Stimulated activated naive B cell treated with anti-CD40 and anti-IgM and Interleukin-4, amounts not matched to agents 10 μg/mL and 1 μg/mL and 100 μg/mL, for 72 hours (primary cell): ENCODE measurements at places on chromosomes 1 and 21.

- no peaks in the 10 kb centered on the region for H3K4me1 ChIP-seq
- no peak for DNase-seq
- H3K27me3 ChIP-seq, result no peaks in the 10 kb centered on the region
- no peak overlapping the region for H3K27ac ChIP-seq
- H3K36me3 ChIP-seq, result no peaks in the 10 kb centered on the region
Observed at GRCh38 chr1:87794788-87795614, 466.3 kb downstream of the LMO4 start.

DNA sequence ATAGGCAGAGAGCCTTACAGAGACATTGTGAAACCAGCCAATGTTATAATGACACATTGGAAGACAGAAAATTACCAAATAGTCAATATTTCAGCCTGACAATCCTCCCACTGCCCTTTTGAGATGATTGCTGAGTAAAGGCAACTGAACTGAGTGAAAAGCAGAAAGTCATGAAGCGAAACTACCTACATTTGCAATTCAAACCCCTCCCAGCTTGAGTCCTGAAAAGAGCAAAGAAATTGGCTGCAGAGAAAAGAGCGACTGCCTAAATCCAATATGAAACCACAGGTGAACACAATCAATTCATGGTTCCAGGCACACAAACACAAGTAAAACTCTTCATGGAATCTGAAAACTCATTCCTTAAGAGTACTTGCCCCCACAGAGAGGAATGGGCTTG lies 143.4 kb upstream of the CHRM3 start:
- H3K27me3 ChIP-seq, result no peaks in the 10 kb centered on the region
- H3K4me1 ChIP-seq, result no peaks in the 10 kb centered on the region
- no peak for DNase-seq
- H3K4me3 ChIP-seq, result no peak overlapping the region
- H3K27ac ChIP-seq, result no peak overlapping the region

GRCh38 chr1:40625076-40625475 lies 40.4 kb downstream of the RIMS3 start:
- H3K4me3 ChIP-seq, result no peak overlapping the region
- H3K36me3 ChIP-seq, result peaks cover 3% of the 10 kb centered on the region
- H3K27me3 ChIP-seq, result peaks cover 7% of the 10 kb centered on the region
- H3K4me1 ChIP-seq, result peaks cover 29% of the 10 kb centered on the region

- no peak overlapping the region for H3K27ac ChIP-seq
- H3K36me3 ChIP-seq, result no peaks in the 10 kb centered on the region
- no peak overlapping the region for H3K4me3 ChIP-seq
- H3K4me1 ChIP-seq, result peaks cover 4% of the 10 kb centered on the region
- peaks cover 5% of the 10 kb centered on the region for H3K27me3 ChIP-seq
Observed at GRCh38 chr1:198776602-198777029, 137.8 kb downstream of the PTPRC start.

- DNase-seq, result no peak
- peaks cover 18% of the 10 kb centered on the region for H3K4me1 ChIP-seq
- H3K4me3 ChIP-seq, result no peak overlapping the region
- no peak overlapping the region for H3K27ac ChIP-seq
Observed at GRCh38 chr1:101044259-101044658, 18.7 kb upstream of the DPH5 start.

GRCh38 chr1:43372172-43372571 lies 4.4 kb upstream of the ELOVL1 start:
- peaks cover 24% of the 10 kb centered on the region for H3K4me1 ChIP-seq
- DNase-seq, result no peak
- H3K27me3 ChIP-seq, result no peaks in the 10 kb centered on the region
- H3K36me3 ChIP-seq, result peaks cover 22% of the 10 kb centered on the region

GRCh38 chr1:100325415-100326324 lies 26.6 kb upstream of the CDC14A start:
- no peak overlapping the region for H3K4me3 ChIP-seq
- no peaks in the 10 kb centered on the region for H3K4me1 ChIP-seq
- no peak overlapping the region for H3K27ac ChIP-seq
- DNase-seq, result no peak

DNA sequence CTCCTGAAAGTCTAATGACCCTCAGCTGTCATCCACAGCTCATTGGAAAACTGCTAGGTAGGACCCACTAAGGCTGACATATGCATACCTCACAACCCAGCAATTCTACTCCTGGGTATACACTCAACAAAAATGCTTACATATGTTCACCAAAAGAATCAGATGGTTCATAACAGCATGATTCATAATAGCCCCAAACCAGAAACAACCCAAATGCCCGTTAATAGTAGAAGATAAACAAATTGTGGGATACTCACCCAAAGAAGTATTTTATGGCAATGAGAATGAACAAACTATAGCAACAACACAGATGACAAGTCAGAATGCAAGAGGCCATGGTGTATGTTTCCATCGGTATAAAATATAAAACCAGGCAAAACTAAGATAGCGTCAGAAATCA lies 124.6 kb downstream of the HLCS start:
- H3K4me3 ChIP-seq, result no peak overlapping the region
- no peak for DNase-seq
- H3K27me3 ChIP-seq, result no peaks in the 10 kb centered on the region
- no peak overlapping the region for H3K27ac ChIP-seq

- no peak overlapping the region for H3K4me3 ChIP-seq
- DNase-seq, result no peak
- H3K36me3 ChIP-seq, result peaks cover 51% of the 10 kb centered on the region
- no peaks in the 10 kb centered on the region for H3K27me3 ChIP-seq
- no peak overlapping the region for H3K27ac ChIP-seq
Observed at GRCh38 chr1:5943343-5944124, 48.7 kb downstream of the NPHP4 start.

DNA sequence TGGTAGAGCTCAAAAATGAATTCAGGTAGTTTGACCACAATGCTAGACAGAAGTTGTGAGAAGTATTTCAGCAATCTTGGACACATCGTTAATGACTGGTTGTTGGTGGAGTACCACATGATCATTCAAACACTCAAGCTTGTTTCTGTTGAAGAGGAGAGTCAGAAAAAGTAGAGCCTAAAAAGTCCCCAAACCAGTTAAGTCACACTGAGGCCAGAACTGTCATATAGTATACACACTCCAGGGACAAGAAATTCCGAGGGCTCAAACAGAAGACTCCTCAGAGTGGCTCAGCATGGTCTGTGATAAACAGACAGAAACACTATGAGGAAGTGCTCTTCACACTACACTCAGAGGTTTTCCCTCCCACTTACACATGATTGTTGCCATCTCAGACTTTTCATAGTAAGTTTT lies 5.8 kb downstream of the TRIM33 start:
- H3K4me3 ChIP-seq, result no peak overlapping the region
- DNase-seq, result no peak
- peaks cover 38% of the 10 kb centered on the region for H3K4me1 ChIP-seq
- H3K36me3 ChIP-seq, result peaks cover 29% of the 10 kb centered on the region
- peak overlapping the region; percentile 37 for H3K27ac ChIP-seq
- no peaks in the 10 kb centered on the region for H3K27me3 ChIP-seq

- H3K36me3 ChIP-seq, result peaks cover 8% of the 10 kb centered on the region
- no peaks in the 10 kb centered on the region for H3K4me1 ChIP-seq
- no peak for DNase-seq
Observed at GRCh38 chr1:52348704-52349300, 17.2 kb downstream of the CC2D1B start.

- no peaks in the 10 kb centered on the region for H3K27me3 ChIP-seq
- no peaks in the 10 kb centered on the region for H3K4me1 ChIP-seq
- H3K4me3 ChIP-seq, result no peak overlapping the region
- no peaks in the 10 kb centered on the region for H3K36me3 ChIP-seq
Observed at GRCh38 chr1:163747855-163748254, 426.1 kb downstream of the NUF2 start.

DNA sequence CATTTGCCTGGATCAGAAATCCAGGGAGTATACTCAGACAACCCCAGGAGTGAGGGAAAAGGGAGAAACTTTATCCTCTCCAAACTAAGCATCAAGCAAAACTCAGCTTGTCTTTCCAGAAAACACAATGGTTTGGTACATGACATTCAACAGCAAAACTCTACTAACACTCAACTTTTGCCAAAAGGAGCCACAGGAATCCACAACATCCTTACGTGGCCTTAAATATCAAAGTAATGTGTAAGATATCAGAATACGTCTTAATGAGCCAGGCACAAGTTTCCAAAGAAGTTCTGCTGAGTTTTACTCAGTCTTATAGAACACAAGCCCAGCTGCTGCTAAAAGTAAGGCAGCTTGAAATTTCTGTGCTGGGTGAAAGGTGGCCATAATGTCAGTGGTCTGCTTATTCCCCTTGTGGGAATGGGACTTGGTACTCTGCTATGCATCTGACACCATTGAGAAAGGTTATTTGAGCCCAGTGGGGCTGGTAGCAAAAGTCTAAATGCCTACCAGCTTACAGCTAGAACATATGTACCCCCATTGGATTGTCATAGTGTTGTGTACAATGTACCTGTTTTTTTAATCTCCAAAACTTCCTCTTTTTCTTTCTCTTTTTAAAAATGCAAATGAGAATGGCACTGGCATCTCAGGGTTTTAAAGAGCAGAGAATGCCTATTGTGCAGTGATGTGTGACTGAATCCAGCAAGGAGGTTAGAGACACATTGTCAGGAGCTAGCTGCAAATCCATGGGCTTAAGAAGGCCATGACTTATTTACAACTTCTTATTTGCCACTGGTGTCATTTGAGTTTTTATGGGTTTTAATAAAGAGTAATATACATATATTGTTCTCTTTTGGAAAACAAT lies 62.0 kb upstream of the ST6GALNAC3 start:
- DNase-seq, result no peak
- H3K4me1 ChIP-seq, result peaks cover 12% of the 10 kb centered on the region
- no peaks in the 10 kb centered on the region for H3K36me3 ChIP-seq
- H3K27ac ChIP-seq, result no peak overlapping the region
- H3K4me3 ChIP-seq, result no peak overlapping the region
- H3K27me3 ChIP-seq, result no peaks in the 10 kb centered on the region

DNA sequence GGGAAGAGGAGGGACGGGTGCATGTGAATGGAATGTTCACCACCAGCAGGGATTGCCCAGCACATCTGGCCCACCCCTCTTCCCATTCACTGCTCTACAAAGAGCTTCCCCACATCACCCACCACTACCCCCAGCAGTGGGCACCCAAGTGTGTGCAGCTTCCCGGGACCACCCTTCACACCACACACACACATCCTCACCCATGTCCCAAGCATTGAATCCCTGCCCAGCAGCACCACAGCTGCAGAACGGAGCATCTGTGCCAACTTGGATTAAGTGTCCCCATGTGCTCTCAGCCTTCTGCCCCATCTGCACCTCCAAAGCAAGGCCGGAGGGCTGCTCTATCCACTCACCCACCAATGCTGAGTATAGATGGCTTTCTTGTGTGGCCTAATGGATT lies 141.4 kb downstream of the PSMG1 start:
- DNase-seq, result no peak
- H3K36me3 ChIP-seq, result no peaks in the 10 kb centered on the region
- no peak overlapping the region for H3K27ac ChIP-seq
- peaks cover 6% of the 10 kb centered on the region for H3K27me3 ChIP-seq
- H3K4me3 ChIP-seq, result no peak overlapping the region

- no peaks in the 10 kb centered on the region for H3K27me3 ChIP-seq
- H3K36me3 ChIP-seq, result peaks cover 19% of the 10 kb centered on the region
Observed at GRCh38 chr1:51840743-51841461, 37.6 kb downstream of the NRDC start.

DNA sequence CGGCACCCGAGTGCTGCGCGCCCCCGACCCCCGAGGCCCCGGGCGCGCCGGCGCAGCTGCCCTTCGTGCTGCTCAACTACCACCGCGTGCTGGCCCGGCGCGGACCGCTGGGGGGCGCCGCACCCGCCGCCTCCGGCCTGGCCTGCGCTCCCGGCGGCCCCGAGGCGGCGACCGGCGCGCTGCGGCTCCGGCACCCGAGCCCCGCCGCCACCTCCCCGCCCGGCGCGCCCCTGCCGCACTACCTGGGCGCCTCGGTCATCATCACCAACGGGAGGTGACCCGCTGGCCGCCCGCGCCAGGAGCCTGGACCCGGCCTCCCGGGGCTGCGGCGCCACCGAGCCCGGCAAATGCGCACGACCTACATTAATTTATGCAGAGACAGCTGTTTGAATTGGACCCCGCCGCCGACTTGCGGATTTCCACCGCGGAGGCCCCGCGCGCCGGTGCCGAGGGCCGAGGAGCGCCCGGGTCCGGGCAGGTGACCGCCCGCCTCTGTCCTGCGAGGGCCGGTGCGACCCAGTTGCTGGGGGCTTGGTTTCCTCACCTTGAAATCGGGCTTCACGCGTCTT lies 49.0 kb downstream of the SIM2 start:
- peak; percentile 20 for DNase-seq
- H3K4me1 ChIP-seq, result peaks cover 6% of the 10 kb centered on the region
- peaks cover 51% of the 10 kb centered on the region for H3K27me3 ChIP-seq
- H3K27ac ChIP-seq, result no peak overlapping the region
- peaks cover 4% of the 10 kb centered on the region for H3K36me3 ChIP-seq

DNA sequence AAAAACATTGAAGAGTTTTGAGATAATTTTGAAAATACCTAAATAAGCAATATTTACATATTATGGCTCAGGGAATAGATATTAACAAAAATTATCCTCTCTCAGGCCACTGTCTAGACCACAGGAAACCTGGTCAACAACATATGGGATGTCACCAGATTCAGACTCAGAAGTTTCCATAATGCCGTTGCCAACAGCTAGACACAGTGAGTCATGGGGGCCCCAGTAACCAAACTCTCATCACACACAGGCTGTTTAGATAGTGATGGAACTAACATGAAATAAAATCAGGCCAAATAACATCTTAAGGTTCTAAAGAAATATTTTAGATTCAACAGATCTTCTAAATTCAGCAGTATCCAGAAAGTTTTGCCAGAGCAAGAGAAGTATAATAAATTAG lies 681.7 kb upstream of the ADAMTS5 start:
- H3K27me3 ChIP-seq, result no peaks in the 10 kb centered on the region
- no peak overlapping the region for H3K27ac ChIP-seq
- H3K4me3 ChIP-seq, result no peak overlapping the region
- DNase-seq, result no peak
- H3K36me3 ChIP-seq, result no peaks in the 10 kb centered on the region

GRCh38 chr1:68232289-68233148 lies at the start of gene WLS:
Gene WLS (minus strand): TSS chr1:68232523. CDS start chr1:68232299, 224 bp downstream.
- peak within 1 kb of the TSS; percentile 78 for H3K4me3 ChIP-seq
- no peak for DNase-seq
- peaks cover 18% of the 10 kb centered on the region for H3K4me1 ChIP-seq
- peaks cover 50% of the 10 kb centered on the region for H3K27me3 ChIP-seq
- no peak within 1 kb of the TSS for H3K27ac ChIP-seq
- H3K36me3 ChIP-seq, result no peaks in the 10 kb centered on the region

- H3K36me3 ChIP-seq, result peaks cover 16% of the 10 kb centered on the region
- H3K27ac ChIP-seq, result no peak overlapping the region
- H3K27me3 ChIP-seq, result no peaks in the 10 kb centered on the region
- no peak overlapping the region for H3K4me3 ChIP-seq
- DNase-seq, result no peak
- H3K4me1 ChIP-seq, result no peaks in the 10 kb centered on the region
Observed at GRCh38 chr1:243693800-243694199, 156.2 kb downstream of the AKT3 start.
